ENCODE measurements at places on chromosomes 6 and 20.

DNA sequence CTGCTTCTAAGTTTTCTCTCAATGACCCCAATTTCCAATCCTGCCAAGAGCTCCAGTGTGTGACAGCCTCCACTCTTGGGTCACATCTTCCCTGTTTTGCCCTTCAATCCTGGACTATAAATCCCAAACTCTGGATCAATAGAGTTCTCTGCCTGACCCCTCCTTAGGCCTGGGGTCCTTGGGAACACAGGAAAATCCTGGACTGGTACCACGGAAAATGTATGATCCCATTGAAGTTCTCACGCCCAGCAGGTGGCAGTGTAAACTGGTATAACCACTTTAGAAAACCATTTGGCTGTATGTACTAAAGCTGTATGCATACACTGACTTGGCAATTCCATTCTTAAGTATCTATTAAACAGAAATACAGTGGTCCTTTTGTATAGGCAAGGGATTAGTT, 98.0 kb downstream of the SNAP25 start:
- DNase-seq = no peak

DNA sequence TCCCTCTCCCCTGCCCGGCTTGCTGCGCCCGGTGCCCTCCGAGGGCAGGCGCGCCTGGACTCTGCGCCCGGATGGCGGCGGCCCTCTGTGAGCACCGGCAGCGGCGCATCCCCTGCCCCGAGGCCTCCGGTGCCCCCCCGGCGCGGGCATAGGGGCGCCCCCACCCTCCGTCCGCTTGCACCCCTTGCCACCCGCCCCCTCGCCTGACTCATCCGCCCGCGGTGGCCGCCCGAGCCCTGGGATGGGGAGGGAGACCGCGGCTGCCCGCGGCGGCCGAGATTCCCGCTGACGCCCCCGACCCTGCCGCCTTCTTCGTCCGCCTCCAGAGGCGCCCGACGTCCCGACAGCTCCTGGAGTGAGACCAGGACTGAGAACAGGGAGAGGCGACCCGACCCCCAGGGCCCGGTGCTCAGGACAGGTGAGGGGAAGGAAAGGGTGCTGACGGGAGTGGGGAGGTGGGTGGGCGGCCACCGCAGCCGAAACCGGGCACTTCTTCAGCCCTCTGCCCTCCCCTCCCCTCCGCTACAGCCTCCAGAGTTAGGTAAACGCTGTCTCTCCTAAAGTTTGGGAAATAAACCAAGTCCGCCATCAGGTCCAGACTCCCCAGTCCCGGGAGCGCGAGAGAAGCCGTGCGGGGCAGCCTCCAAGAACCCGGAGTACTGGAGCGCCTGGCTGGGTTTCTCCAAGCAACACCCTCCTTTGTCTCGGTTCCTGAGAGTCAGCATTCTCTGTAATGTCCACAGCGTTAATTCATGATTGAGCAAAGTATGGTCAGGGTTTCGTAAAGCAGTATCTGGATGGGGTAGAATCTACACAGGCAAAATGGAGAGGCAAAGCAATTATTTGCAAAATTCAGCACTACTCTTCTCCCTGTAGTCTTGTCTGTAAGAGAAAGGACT, 539 bp downstream of the TMEM200A start:
- DNase-seq = peak; percentile 13

GRCh38 chr6:140178935-140179334, 804.5 kb upstream of the CITED2 start:
- DNase-seq = no peak

DNA sequence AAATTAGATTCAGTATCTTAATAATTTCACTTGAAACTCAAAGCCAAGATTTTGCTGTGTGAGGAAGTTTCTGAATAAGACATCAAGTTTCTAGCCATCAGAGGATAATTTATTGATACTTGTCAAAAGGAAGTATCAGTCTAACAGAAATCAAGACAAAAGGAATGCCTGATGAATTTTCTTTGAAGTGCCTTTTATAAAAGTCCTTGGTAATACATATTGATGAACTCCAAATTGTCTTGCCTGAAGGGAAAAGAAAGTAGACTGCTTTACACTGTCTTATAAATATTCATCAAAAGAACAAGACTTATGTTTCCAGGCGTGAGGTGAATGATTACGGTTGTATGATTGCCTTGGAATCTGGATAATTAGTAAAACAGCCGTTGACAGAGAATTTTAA, 986.0 kb upstream of the MAP3K7 start:
- no peak for DNase-seq

GRCh38 chr6:141561154-141561553, 571.6 kb upstream of the GJE1 start:
- no peak for DNase-seq

GRCh38 chr6:146113084-146113623, 84.3 kb downstream of the GRM1 start:
- DNase-seq = no peak

DNA sequence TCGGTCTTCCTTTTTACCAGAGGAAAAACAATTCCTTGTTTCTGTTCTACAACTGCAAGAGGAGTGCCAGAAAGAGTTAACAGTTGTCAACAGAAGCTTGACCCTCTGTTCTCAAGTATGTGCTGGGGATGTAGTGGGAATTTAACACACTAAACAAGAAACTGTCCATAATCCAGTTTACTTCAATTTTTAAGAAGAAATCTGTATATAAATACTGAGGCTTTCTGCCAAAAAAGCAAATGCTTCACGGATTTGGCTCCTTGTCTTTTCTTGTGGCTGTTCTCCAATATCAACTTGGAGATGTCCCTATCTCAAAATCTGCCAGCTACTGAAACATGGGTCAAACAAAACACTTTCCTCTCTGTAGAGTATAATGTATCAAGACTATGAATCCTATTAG, 26.8 kb downstream of the REV3L start:
- DNase-seq = no peak

DNA sequence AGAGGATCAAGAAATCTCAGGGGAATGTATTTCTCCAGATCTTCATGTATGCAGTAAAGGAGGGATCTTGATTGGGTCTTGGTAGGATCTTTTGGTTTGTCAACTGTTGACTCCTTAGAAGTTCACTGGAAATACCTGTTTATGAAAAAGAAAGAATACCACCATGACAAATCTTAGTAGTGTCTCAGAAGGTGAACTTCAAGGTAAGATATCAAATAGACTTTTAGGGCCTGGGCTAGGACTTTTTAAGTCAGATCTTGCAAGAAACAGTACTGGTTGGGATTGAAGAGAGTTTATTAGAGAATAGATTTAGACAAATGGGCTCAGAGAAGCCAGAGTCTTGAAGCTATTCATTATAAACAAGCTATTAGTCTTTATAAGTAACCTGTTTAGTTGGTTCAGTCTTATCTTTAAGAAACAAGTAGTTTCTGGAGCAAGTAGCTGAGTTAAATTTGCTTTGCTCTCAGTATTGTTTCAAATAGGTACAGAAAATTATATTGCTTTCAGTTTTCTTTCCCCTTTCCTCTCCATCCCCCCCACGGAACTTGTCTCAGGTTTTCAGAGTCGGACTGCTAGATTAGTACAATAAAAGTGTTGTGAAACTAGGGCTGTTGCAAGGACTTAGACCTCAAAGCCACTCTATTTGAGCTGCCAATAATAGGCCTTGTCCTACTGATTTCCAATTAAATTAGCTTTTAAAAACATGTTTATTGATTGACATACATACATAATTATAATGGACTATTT, 529.1 kb upstream of the CITED2 start:
- DNase-seq = no peak

GRCh38 chr20:63782051-63782471, 42.5 kb downstream of the SLC2A4RG start:
- DNase-seq = no peak
